ENCODE measurements at places on chromosomes 6 and 20.

DNA sequence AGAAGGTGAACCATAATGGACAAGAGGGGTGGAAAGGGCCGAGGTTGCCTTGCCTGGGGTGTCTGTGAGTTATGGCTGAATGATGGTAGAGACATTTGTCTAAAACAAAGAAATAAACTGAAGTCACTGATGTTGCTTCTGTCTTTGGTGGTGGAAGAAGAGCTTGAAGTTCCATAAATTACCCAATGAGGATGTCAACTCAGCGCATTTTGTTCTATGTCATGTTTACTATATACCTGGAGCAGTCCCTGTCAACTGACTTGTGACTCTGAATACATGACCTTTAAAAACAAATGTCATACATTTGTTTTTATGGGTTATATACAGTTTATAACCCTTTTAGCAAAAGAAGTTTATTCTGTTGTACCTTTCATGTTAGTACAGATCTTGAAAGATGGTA is 2.0 kb downstream of the EFHC1 start:
- no peak for DNase-seq

DNA sequence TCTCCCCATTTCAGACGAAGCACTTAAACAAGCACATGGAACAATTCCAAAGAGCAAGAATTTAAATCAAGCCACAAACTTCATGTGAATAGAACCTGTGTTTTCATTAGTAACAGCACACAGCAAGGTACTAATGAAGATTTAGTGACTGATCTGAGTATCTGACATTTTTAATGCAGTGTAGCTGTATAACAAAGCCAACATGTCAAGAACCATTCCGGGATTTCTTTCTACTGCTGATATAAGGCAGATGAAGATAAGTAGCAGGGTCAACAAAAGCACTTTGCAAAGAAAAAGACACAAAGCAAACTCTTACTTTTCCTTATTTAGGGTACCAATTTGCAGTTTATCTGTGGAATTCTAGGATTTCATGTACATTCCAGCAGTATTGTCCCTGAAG is 11.3 kb downstream of the SLC17A5 start:
- DNase-seq, result no peak

- no peak for DNase-seq
Observed at GRCh38 chr6:4451081-4451480, 315.7 kb upstream of the ECI2 start.

GRCh38 chr6:24987446-24988115 is 51.8 kb upstream of the RIPOR2 start:
- DNase-seq, result no peak

- DNase-seq, result no peak
Observed at GRCh38 chr6:161748535-161749416, 474.9 kb upstream of the AGPAT4 start.

GRCh38 chr20:3710703-3711483 is 1.5 kb downstream of the SIGLEC1 start:
- DNase-seq, result no peak

DNA sequence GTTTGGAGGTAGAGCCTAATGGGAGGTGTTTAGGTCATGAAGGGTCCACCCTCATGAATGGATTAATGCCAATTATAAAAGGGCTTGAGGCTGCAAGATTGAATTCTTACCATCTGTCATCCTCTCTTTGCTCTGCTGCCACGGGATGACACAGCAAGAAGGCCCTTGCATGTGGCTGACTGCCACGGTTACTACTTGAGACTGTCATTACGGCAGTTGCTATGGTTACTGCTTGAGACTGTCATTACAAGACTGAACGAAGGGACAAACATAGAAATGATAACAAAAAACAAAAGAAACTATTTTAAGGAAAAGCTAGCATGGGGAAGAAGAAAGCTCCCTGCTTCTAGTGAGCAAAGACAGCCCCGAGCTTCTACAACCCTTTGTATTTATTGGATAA is 715.0 kb downstream of the TFAP2A start:
- DNase-seq, result no peak

DNA sequence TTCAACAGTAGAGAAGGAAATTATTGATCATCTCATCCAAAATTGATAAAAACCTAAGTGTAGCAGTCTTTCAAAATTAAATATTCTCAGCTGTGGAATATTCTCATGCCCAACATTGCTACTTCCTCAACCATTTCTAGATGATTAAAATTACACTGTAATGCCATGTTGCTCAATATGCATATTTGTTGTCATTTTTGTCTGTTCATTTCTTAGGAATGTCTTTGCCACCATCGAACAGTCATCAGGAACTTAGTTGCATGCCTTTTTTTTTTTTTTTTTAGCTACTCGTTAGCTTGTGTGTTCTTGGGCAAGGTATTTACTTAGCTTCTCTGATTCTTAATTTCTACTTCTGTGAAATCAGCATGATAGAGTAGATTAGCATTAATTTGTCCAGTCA is 188.6 kb downstream of the DTNBP1 start:
- no peak for DNase-seq

- no peak for DNase-seq
Observed at GRCh38 chr20:4666001-4666479, 55.7 kb upstream of the PRND start.

- DNase-seq, result no peak
Observed at GRCh38 chr6:148830614-148831013, 83.8 kb downstream of the UST start.

GRCh38 chr6:84278321-84278998 is 51.0 kb upstream of the CEP162 start:
- DNase-seq, result no peak

- no peak for DNase-seq
Observed at GRCh38 chr20:13009682-13010406, 1.1 kb downstream of the SPTLC3 start.

- no peak for DNase-seq
Observed at GRCh38 chr6:44665683-44666082, 278.2 kb downstream of the CDC5L start.

DNA sequence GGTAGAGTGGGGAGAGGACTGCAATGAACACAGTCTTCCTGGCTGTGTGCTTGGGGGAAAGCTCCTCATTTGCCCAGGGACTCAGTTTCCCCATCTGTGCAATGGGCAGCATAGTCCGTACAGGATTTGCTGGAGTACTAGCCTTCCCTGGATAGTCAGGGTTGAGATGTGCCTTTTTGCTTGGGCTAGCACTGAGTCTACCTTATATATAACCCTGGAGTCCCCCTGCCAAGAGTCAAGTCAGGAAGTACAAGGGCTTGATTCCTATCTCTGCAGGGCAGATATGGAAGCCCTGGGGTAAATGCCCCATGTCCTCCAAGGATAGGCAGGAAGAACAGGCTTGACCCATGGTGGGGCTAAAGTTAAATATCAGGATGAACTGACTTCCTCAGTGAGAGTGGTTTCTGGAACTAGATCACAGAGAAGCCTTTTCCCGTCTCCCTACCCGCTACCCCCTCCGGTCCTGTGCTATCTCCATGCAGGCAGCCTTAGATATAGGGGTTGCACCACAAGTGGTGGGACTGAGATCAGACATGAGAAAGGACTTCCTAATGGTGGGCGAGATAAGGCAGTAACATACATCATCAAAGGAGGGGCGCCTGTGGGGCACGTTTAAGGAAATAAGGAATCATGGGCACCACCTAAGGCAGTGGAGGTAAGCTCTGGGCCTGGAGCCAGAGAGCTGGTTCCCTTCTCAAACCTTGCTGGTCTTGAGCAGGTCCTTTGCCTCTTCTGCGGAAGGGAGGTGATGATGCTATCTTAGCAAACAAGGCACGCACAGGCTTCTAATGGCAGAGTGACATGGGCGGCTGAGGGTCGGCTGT is 157.9 kb downstream of the MRPL14 start:
- no peak for DNase-seq

DNA sequence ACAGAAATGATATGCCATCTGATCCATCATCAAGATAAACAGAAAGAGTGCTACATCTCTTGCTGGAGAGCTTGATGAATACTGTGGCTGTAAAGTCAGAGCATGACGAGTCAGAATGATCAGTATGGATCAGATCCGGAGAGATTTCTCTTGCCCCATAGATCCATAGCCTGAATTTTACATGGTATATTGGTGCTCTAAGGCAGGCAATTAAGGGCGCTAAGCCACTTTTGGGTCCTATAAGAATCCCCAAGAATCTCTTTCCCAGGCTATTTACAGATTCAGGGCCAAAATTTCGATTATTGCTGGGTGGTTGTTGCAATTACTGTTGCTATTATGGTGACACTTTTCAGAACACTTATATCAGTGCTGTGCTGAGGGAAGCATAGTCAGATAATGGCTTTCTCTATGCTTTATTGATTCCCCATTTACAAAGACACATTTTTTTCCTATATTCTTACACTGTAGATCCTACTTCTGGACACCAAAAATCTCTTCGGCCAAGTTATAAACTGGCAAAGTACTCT is 94.4 kb downstream of the ADGRB3 start:
- DNase-seq, result no peak

DNA sequence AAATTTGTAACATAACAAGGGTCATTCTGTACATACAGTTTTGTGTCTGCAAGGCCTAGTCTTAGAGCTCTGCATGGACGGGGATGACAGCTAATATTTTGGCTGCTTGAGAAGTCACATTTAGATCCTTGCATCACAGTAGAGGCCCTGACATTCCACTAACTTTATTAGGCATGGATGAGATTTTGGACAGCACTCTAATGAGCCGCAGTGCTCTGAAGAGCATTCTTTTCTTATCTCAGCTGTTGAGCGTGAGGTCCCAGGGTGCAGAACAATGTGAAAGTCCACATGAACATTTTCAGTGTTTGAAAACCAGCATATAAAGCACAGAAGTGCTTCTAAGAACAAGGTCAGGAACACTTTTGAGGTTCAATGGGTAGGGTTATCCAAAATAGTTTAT is 58.9 kb downstream of the IPCEF1 start:
- no peak for DNase-seq

DNA sequence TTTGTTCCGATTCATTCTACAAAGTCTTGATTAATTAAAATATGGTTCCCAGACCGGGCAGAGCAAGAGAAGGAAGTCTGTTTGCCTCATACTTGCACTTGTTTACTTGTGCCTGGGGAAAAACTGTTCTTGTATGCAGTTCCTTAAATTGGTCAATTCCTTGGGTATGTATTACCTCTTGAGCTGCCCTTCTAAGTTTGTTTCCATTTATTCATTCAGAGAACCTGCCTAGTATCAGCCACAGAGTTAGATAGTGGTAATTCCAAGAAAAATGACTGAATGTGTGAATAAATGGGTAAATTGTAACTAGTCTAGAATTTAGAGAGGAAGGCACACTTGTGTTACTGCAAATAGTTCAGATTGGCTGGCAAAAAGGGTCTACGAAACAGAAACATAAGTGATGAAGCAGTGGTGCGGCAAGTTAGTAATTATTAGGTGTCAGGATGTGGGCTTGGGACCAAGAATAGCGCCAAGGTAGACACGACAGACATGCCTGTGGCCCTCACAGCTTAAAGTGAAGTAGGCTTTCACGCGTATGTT is 525 bp upstream of the MAK start:
- DNase-seq, result no peak

DNA sequence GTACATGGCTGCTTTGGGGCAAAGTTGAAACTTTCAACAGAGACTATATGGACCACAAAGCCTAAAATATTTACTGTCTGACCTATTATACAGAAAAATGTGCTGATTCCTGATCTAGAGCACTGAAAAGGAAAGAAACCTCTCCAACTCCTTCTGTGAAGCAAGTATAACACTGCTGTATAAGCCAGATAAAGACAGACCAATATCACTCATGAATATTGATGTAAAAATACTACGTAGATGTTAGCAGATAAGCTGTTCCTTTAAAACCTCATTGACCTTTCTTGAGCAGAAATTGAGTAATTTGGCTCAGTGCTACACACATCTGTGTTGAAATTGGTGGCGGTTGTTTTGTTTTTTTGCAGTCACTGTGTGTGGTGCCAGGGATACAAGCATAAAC is 69.9 kb upstream of the HDAC2 start:
- DNase-seq, result no peak

GRCh38 chr6:155100087-155100486 is 105.0 kb downstream of the TIAM2 start:
- DNase-seq, result peak; percentile 90

- no peak for DNase-seq
Observed at GRCh38 chr20:2353231-2353630, 27.5 kb upstream of the TGM6 start.

GRCh38 chr6:52391599-52391998 is 28.5 kb upstream of the EFHC1 start:
- no peak for DNase-seq

DNA sequence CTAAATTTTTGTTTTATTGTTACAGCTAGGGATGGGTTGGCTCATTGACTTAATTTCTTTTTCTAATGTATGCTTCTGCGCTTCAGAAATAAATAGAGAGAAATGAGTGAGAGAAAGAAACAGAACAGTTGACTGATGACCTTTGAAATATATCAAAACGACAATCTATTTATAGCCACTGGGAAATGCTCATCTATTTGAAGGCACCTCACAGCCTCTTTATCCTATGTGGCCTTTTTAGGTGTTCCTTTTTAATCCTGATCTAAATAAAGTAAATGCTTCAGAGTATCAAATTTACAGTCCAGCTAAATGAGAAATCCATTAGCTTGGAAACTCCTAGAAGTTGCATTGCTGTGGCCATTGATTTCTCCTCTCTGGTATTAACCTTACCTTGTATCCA is 943.5 kb upstream of the CITED2 start:
- DNase-seq, result no peak

GRCh38 chr6:170116636-170117035 is 174.2 kb downstream of the DLL1 start:
- no peak for DNase-seq

DNA sequence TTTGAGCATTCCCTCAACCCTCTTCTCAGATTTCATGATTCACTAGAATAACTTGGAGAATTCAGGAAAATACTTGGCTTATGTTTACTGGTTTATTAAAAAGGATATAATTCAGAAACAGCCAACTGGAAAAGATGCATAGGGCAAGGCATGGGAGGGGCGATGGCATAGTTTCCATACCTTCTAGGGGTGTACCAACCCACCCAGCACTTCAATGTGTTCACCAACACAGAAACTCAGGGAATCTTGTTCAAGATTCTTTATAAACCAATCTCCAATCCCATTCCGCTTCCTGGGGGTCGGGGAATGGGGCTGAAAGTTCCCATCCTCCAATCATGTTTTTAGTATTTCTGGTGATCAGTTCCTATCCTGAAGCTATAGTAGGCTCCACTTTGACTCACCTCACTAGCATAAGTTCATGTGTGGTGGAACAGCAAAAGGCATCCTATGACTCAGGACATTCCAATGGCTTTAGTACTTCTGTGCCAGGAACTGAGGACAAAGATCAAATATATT is 164.4 kb downstream of the SIM1 start:
- DNase-seq, result no peak
